ENCODE measurements at places on chromosomes 12 and 14.

DNA sequence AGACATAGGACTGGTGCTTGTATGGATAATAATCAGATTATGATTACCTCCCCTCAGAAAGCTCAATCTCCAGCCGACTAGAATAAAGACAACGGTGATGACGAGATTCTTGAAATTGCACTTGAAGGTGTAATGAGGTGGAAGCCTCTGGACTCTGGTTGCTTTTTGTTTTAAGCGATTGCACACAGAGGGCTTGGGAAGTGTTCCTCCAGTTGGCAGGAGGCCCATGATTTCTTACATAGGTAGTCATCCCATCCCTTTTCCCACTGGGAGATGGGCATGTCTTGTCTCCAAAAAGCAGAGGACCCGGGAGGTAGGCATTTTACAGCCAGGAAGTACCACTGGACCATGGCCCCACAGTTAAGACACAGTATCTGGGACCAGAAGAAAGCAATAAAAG, 165.7 kb upstream of the FKBP4 start:
- no peak for DNase-seq

DNA sequence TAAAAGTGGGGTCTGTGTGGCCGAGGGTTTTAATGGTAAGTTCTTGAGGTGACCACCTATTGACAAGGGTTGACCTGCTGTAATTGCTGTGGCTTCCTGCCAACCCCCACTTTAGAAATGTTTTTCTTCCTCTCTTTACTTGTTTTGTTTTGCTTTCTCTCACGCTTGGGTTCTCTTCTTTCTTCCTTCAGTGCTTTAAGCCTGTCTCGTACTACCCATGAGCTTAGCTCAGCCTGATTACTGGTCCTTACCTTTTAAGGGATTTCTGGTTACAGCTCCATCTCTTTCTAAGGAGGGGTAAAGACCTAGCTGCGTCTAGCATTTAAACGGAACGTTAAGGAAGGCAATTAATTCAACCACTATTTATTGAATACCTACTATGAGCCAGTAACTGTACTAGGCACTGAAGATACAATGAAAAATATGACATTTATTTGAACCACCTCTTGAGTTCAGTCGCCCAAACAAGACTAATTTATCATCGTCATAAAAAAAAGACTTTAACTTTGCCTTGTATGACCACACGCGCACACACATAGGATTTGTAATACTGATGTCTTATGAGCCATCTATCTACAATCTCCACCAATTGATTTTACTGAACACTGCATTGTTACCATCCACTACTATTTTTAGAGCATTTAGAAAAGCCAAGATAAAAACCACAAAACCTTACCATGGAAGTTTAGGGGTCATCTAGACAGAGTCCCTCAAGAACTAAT, 888 bp upstream of the PPP1R12A start:
- DNase-seq: no peak

- no peak for DNase-seq
These were observed 18.8 kb downstream of the CEP170B start for GRCh38 chr14:104883681-104884361.

- DNase-seq: no peak
These were observed 55.7 kb downstream of the PAX9 start for GRCh38 chr14:36717363-36717762.

- no peak for DNase-seq
These were observed 35.7 kb downstream of the FOXA1 start for GRCh38 chr14:37559386-37559785.

- DNase-seq: no peak
These were observed 42.8 kb downstream of the PITPNM2 start for GRCh38 chr12:123107926-123108681.

GRCh38 chr12:59595883-59596540, at the start of gene SLC16A7:
TSS of gene SLC16A7 (plus strand) at chr12:59596029. CDS start at chr12:59704802, 108,773 bp downstream.
- peak; percentile 32 for DNase-seq

- DNase-seq: no peak
These were observed 5.2 kb upstream of the GNG2 start for GRCh38 chr14:51855234-51855633.

DNA sequence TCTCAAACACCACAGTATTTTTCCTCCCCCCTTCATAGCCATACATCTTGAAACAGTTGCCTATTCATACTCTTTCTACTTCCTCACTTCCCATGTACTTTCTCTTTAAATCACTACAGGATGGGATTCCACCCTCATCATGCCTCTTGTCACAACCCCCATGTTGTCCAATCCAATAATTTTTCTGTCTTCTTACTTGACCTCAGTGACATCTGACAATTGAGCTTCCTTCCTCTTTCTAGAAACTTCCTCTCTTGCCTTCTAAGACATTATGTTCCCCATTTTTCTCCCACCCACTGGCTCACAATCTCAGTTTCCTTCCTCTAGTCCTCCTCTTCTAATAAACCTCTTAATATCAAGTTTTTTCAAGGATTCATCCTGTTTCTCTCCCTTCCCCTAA, 5.3 kb downstream of the C2CD5 start:
- DNase-seq: no peak

DNA sequence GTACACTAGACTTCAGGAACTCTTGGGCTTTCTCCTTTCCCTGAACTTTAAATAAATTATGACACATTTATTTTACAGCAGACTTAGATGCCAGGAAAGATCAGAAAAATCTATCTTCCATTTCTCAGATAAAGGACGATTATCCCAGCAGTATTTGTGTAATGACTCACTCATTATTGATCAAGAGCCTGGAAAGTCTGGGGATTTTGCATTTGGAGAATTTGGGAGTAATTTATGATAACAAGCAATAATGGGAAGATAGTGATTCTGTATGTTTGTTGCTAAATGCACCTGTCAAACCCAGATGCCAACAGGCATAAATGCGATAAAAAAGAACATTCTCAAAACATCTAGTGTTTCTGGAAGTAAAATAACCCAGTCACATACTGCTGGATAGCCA, 480.2 kb upstream of the ATP2B1 start:
- no peak for DNase-seq
